Esophagus squamous epithelium (tissue), 5 donors: ENCODE measurements at places on chromosomes 6 and 20. TPM values are rescaled to one million over a fixed set of nuclear protein-coding genes. Genes with fewer than 3 reads are reported as not detected.

The ELOVL4 gene
- 7.4 TPM for total RNA-seq

The C4A gene
- total RNA-seq: 2.4 TPM

DNA sequence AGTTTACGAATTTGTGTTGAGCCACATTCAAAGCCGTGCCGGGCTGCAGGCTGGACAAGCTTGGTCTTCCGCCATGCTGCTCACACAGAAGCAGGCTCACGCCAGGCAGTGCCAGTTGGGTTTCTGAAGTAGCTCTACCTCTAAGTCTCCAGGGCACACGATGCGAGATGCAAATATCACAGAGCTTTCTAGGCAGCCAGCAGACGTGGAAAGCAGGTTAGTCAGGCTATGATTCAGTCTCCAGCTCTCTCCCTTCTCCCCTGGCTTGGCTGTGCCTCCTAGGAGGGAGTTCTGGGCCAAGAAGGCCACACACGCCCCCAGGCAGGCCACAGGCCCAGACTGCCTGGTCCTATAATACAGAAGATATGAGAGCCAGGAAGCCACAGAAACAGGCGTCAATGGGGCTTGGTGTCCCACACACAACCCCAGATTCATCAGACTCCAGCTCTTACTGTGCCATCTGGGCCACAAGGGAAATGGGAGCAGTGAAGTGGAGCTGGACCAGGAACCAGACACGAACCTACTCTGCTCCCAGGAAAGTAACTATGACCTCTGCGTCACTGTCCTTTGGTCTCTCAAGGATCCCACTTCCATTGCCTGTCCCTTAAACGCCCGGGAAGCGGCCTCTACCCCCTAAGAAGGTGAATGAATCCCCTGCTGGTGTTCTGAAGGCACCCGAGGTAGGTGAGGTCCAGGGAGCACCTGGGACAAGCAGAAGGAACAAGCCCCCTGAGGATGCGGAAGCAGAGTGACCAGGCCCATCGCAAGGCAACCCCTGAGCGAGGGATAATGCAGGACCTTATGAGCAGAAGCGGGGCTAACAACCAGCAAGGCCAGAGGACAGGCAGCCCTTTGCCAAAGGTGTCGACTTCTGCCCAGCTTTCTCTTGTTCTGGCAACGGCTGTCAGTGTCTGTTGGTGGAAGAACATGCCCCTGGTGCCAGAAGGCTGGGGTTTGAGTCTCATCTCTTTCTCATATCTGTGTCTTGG is 61.2 kb downstream of the GFOD1 start:
- no peak for DNase-seq

The CNPY3 gene
- 11.2 TPM for total RNA-seq

DNA sequence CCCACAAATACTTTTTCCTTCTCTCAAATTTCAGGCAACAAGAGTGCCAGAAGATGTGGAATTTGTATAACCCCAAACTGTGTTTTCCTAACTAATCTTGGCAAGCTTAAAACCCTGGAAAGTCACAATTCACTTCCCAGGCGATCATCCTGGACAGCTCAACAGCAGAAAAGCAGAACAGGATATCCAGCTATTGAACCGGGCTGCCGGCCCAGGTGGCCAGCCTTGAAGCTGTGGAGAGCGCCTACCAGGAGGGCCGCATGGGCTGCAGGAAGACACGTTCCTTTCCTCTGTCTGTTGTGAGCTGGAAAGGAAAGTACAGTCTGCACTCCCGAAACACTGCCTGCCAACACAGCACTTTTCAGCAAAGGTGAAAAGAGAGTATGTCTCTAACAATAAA is 719.7 kb upstream of the MARCKS start:
- no peak for DNase-seq

DNA sequence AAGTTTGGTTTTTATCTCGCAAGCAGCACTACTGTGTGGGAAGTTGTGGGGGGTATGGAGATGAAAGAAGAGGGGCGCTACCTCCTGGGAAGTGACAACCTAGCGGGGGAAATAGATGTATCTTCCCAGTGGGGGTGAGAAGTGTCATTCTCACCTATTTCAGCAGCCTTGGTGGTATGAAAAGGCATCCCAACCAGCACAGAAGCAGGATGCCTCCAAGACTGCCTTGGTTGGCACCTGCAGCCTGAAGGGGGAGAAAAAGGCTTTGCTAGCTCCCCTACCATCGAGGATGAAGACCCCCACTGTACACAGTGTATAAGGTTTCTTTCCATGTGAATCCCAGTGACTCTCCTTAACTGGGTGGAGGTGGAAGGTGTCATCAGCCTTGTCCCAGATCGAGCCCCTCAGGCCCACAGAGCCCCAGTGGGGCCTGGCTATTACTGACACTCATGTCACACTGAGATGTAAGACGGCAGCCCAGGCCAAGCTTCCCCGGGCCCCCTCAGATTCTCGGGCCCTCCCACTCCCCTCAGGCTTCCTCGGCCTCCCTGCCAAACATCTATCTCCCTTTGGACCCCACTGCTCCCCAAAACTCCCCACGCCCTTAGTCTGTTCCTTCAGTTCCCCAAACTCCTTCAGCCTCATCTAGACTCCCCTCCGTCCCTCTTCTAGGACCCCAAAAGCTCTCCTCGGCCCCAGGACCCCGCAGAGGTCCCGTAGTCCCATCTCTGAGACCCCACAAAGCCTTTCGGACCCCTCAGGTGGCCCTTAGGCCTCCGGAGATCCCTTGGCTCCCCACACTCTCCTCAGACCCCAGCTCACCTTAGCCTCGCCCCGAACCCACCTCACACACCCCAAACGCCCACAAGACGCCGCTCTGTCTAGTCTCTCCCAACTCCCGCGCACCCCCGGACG is 688 bp downstream of the COMMD7 start:
- no peak for DNase-seq

DNA sequence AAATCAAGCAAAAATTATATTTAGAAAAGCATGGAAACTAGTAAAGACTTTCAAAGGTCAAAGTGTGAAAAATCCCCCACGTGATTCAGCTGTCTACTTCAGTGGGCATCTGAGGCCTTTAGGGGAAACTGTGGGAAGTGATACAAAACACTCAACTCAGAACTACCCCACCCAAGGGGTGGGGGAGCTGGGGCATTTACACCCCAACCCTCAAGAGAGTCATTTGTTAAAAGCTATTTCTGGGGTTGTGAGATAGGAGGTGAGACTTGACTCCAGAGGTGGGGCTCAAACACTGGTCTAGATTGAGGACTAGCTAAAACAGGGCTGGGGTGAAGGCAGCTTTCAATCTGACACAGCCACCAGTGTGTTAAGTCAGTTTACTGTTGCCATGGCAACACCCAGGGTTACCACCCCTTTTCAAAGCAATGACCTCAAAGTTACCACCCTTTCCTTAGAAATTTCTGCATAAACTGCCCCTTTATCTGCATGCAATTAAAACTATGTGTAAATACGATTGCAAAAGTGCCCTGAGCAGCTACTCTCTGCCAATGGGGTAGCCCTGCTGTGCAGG is 9.9 kb upstream of the GTSF1L start:
- DNase-seq: no peak

DNA sequence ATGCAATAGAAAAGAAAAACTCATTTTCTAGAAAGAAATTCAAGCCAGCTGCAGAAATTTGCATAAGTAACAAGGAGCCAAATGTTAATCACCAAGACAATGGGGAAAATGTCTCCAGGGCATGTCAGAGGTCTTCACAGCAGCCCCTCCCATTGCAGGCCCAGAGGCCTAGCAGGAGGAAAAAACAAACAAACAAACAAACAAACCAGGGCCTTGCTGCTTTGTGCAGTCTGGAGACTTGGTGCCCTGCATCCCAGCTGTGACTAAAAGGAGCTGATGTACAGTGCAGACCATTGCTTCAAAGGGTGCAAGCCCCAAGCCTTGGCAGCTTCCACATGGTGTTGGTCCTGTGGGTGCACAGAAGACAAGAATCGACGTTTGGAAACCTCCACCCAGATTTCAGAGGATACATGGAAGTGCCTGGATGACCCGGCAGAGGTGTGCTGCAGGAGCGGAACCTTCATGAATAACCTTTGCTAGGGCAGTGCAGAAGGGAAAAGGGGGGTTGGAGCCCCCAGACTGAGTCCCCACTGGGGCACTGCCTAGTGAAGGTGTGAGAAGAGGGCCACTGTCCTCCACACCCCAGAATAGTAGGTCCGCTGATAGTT is 110.9 kb upstream of the AKAP12 start:
- DNase-seq: no peak

- DNase-seq: no peak
Measured at GRCh38 chr6:134077301-134077700, 24.9 kb upstream of the SLC2A12 start.

The CFAP61 gene
- total RNA-seq: not detected

DNA sequence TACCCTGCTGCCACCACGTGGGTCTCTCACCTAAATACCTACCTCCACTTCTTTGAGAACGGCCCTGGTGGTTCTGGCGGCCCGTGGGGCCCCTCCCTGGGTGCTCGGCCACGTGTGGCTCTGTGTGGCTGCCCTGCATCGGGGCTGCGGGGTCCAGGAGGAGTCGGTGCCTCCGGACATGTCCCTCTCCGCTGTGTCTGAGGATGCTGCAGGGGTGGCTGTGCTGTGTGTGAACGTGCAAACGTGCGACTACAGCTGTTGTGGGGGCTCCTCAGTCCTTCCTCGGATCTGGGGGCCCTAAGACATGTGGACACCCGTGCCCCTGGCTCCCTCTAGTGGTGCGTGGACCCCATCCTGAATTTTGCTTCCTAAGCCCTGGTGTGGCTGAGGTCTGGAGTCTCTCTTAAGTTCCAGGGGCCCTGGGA is 691.8 kb downstream of the QKI start:
- no peak for DNase-seq

DNA sequence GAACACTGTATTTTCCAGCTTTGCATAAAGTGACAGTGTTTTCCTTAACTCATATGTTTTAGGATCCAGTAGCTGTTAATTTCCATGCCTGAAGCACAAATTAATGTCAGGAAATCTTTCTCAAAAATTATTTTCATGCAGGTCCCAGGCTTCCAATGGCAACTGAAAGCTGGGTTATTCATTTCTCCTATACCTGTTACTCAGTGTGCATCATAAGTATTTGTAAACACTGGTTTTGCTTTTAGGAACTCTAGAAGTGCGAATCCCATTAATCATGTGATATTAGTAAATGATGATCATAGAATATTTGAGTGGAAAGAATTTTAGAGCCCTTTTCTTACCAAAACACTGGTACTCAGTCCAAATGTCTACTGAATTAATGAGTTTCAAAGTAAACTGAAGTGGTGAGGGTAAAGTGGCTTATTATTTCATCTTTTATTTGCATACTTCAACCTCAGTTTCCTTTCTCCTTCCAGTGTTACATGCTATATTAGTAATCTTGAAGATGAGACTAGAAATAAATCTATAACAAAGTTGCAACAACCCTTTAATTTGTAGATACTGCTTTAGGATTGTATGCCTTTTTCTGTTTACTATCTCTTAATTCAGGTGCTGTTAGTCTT is 124.0 kb downstream of the ZFAND3 start:
- DNase-seq: no peak

- DNase-seq: no peak
Measured at GRCh38 chr6:100203400-100203799, 209.4 kb upstream of the MCHR2 start.

- DNase-seq: no peak
Measured at GRCh38 chr6:142744836-142745235, 200.1 kb downstream of the HIVEP2 start.

DNA sequence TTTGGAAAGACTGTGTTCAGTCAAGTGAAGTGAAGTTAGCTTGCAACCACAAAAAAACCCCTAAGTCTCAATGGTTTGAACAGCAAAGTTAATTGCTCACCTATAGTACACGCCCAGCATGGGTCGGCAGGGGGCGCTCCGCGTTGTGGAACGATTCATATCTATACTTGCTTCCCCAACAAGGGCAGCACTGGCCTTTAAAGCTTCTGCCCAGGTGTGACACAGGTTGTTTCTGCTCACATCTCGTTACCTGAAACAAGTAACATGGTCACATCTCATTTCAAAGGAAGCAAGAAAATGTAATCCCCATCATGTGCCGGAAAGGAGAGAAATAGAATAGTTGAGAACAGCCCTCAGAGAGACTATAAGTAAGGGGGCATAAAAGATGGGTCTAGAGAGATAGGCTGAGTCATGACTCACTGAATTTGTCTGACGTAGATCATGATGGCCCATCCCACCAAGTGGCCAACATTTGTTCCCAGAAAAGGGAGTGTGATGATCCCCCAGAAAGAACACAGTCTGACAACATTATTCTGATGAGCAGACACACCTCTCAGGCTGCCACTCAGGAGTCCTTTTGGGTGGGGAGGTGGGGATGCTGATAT is 29.0 kb downstream of the HNF4A start:
- no peak for DNase-seq

DNA sequence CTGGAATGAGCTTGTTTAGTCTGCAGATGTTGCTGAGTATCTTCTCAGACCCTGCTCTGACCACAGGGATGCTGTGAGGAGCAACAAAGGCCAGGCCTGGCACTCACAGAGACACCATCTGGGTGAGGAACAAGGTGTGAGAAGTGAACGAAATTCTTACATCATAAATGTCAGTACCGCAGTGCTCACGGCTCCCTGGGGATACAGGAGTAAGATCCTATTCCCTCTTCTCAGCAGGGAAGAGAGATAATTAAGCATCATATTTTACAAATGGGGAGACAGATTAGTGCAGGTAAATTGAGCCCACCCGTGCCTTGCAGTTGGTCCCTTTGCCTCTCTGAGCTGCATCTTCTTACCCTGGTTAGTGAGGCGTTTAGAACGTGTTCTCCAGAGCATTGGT is 106.2 kb downstream of the DTD1 start:
- DNase-seq: no peak

DNA sequence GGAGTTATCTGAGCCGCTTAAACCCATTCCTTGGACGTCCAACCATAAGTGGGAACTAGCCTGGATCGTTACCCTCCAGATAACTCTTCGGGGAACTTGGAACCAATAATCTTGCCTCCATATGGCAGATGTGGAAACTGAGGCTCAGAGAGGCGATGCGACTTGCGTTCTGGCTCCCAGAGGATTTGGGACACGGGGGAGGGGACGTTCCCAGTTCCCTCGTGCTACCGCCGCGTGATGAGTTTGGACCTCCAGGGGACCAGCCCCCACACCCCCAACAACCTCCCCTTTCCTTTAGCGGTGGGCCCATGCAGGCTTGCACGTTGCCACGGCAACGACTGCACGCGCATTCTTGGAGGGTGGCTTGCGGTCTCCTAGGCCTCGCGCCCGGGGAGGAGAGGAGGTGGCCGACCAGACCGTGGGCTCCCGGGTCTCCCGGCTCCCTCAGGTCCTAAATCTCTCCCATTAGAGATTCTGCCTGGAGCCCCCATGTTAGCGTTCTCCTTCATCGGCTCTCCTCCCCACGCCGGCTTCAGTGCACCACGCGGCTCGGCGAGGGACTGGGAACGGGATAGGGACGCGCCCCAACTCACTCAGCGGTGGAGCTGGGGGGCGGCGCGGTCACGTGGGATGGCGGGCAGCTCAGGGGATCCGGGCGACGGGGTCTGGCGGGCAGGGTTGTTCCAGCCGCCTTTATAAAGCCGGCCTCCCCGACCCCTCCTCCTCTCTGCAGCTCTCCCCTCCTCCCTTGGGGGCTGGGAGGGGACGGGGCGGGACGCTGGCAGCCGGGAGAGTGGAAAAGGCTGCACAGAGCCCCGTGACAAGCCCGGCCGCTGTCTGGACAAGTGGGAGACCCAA is at the start of gene PLTP:
Gene PLTP (minus strand): TSS at position 670 of the 858 bp plus-strand sequence. CDS start 703 bp downstream, outside the sequence.
- DNase-seq: no peak

The EDN3 gene
- total RNA-seq: 65.2 TPM
